ENCODE measurements at places on chromosomes 6 and 20. TPM values are rescaled to one million over a fixed set of nuclear protein-coding genes. Genes with fewer than 3 reads are reported as not detected.

The TAGAP gene
- total RNA-seq = 3.6 TPM

The C20orf202 gene
- 1.2 TPM for total RNA-seq

The KIFC1 gene
- 7.5 TPM for total RNA-seq

The TSHZ2 gene
- 4.3 TPM for total RNA-seq

The CFB gene
- total RNA-seq = 34.7 TPM

The LY86 gene
- total RNA-seq = 2.2 TPM
